ENCODE measurements at places on chromosomes 16 and 17.

GRCh38 chr16:86881861-86882273, 303.5 kb downstream of the FOXL1 start:
- no peaks in the 10 kb centered on the region for H3K36me3 ChIP-seq
- H3K27ac ChIP-seq, result no peak overlapping the region
- no peaks in the 10 kb centered on the region for H3K27me3 ChIP-seq
- no peak for DNase-seq
- H3K4me1 ChIP-seq, result no peaks in the 10 kb centered on the region

DNA sequence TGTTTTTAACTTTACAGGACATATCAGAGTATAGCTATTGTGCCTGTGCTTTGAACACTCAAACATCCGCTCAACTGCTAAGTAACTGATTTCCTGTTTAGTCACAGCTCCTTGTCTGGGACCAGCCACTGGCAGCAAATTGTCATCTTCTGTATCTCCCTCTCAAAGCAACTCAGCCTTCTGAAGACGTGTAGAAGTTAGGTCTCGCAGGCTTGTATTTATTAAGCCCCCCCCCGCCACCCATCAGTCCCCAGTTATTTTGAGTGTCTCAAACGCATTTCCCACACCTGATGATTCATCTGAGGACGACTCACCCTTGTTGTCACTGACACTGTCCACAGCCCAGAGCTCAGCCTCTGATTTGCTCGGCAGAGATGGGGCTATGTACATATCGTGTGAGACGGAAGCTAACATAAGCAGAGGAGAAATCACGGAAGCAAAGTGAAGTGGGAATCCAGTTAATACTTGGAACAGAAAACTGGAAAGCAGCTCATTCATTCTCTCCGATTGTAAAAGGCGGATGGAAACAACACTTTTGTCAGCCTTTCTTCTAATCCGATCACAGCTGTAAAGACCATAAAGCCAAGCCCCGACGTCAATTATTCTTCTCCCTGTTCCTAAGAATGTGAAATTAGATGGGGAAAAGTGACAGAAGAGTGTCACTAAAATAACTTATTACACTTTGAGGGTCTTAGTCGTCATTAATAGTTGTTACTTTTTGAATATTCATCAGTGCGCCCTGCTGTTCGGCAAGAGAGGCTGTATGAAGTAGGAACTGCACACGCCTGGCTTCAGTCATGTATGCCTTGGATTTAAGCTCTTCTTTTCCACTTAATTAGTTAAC, 64.2 kb downstream of the PITPNC1 start:
- no peaks in the 10 kb centered on the region for H3K36me3 ChIP-seq
- no peak for DNase-seq
- peak overlapping the region; percentile 35 for H3K4me3 ChIP-seq
- H3K27ac ChIP-seq, result peak overlapping the region; percentile 82
- no peaks in the 10 kb centered on the region for H3K27me3 ChIP-seq

GRCh38 chr17:75758131-75758905, 6.7 kb downstream of the GALK1 start:
- no peak overlapping the region for H3K4me3 ChIP-seq
- DNase-seq, result no peak
- peaks cover 16% of the 10 kb centered on the region for H3K4me1 ChIP-seq

- H3K4me1 ChIP-seq, result no peaks in the 10 kb centered on the region
- DNase-seq, result no peak
- H3K4me3 ChIP-seq, result no peak overlapping the region
These were observed 2.3 kb upstream of the SSTR5 start for GRCh38 chr16:1070084-1070863.

- no peak overlapping the region for H3K4me3 ChIP-seq
- DNase-seq, result no peak
- H3K36me3 ChIP-seq, result no peaks in the 10 kb centered on the region
- no peaks in the 10 kb centered on the region for H3K27me3 ChIP-seq
These were observed 398.5 kb downstream of the RBFOX1 start for GRCh38 chr16:7731141-7731540.

GRCh38 chr17:48016112-48016511, 21.5 kb downstream of the COPZ2 start:
- no peak for DNase-seq
- H3K4me1 ChIP-seq, result peaks cover 15% of the 10 kb centered on the region
- no peaks in the 10 kb centered on the region for H3K27me3 ChIP-seq
- H3K27ac ChIP-seq, result no peak overlapping the region
- H3K36me3 ChIP-seq, result no peaks in the 10 kb centered on the region

DNA sequence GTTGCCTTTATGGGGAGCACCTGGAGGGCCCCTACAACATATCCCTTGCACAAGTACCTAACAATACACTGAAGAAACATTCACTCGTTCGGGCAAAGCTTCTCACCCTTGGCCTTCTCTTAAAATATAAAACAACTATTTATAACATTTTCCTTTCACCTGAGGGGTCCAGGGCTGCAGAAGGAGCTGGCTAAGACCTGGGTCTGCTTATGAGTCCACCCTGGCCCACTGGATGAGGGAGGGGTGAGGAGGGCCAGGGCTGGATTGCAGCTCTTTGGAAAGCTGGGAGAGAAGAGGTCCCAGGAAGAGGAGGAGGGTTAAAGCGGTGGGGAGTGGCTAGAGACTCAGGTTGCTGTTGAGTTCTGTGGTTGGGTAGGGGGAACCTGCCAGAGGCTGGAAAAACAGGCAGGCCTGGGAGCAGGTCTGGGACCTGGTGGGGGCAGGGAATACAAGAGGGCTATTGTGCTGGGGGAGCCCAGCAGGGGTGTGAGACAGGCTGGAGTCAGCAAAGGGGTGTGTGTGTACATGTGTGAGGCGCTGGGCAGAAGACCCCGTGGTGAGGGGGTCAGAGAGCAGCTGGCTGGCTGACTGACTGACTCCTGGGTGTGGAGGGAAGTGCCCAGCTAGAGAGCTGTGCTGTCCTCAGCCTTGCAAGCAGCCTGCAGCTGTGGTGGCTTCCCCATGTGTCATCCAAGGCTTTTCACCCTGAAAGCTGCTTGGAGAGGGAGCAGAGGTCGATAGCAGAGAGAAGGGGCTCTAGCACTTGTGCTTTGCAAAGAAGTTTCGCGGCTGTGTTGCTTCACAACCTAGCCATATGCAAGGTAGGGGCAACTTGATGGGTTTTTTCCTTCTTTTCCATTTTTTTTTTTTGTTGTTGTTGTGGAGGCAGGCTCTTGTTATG, 10.2 kb upstream of the MRC2 start:
- no peak for DNase-seq
- H3K4me1 ChIP-seq, result no peaks in the 10 kb centered on the region
- H3K36me3 ChIP-seq, result no peaks in the 10 kb centered on the region
- H3K27ac ChIP-seq, result no peak overlapping the region
- H3K27me3 ChIP-seq, result no peaks in the 10 kb centered on the region

- H3K4me1 ChIP-seq, result no peaks in the 10 kb centered on the region
- H3K4me3 ChIP-seq, result no peak overlapping the region
- no peak for DNase-seq
- no peaks in the 10 kb centered on the region for H3K36me3 ChIP-seq
These were observed 56.9 kb downstream of the WWP2 start for GRCh38 chr16:69818891-69819545.

- no peak overlapping the region for H3K27ac ChIP-seq
- no peak for DNase-seq
- H3K4me3 ChIP-seq, result no peak overlapping the region
- H3K27me3 ChIP-seq, result no peaks in the 10 kb centered on the region
- H3K36me3 ChIP-seq, result no peaks in the 10 kb centered on the region
These were observed 13.4 kb downstream of the SNX20 start for GRCh38 chr16:50667497-50668367.

GRCh38 chr17:73650617-73651200, 6.5 kb upstream of the SDK2 start:
- no peaks in the 10 kb centered on the region for H3K36me3 ChIP-seq
- DNase-seq, result peak; percentile 51
- no peak overlapping the region for H3K4me3 ChIP-seq

DNA sequence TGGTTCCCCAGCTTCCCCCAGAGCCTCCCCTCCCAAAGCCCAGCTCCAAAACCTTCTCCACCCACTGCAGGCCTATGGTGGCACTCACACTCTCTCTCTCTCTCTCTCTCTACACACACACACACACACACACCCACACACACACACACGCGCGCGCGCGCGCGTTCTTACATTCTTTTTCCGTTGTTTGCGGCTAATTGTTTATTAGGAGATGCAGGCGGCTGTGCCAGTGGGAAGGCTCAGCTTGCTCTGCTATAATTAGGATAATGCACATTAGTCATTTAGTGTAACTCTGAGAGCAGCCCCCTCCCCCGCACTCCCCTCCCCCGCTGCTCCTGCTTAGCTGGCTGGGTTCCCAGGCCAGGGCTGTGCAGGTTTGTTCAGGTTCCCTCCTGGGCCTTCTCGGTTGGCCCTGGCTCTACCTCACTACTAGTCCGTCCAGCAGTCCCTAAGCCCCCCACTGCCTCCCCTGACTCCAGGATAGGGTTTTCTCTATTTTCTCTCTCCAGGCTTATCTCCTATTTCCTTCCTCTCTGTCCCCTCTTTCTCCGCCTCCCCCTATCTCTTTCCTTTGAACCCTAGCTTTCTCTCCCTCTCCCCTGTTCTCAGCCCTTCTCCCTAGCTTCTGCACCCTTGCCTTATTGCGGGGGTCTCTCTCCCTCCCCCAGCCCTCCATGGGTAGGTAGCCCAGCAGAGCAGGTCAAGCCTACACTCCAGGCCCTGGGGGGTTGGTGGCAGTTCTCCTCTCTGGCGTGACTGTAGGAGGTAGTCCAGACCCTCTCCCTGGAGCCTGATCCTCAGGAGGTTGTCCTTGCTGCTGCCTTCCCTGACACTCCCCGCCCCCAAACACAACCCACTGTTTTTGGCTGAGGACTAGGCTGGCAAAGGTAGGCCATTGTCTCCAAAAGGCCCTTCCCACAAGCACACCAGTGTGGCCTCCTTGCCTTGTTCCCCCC, 34.0 kb downstream of the TMEM132E start:
- H3K36me3 ChIP-seq, result no peaks in the 10 kb centered on the region
- no peaks in the 10 kb centered on the region for H3K4me1 ChIP-seq
- H3K27me3 ChIP-seq, result no peaks in the 10 kb centered on the region
- DNase-seq, result no peak
- H3K27ac ChIP-seq, result no peak overlapping the region

DNA sequence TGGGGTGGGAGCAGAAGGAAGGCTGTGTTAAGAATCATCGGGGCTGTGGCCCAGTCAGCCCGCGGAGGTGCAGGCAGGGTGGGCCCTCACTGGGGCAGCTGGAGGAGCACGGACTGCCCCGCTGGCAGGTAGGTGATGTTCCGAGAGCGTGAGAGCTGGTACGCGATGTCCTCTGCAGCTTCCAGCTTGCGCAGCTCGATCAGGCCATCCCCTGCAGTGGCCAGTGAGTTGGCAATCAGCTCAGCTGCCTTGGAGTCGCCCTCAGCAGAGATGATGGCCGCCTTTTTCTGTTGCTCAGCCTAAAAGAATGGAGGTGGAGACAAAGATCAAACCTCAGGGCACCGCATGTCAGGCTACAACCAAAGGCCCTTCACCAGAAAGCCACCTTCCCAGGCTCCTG, 9.8 kb downstream of the PHB1 start:
- no peak overlapping the region for H3K4me3 ChIP-seq
- H3K27me3 ChIP-seq, result no peaks in the 10 kb centered on the region
- H3K27ac ChIP-seq, result no peak overlapping the region
- DNase-seq, result no peak
- peaks cover 5% of the 10 kb centered on the region for H3K4me1 ChIP-seq

GRCh38 chr17:76723812-76724211, 2.6 kb downstream of the JMJD6 start:
- no peaks in the 10 kb centered on the region for H3K27me3 ChIP-seq
- H3K4me3 ChIP-seq, result no peak overlapping the region
- peaks cover 63% of the 10 kb centered on the region for H3K36me3 ChIP-seq
- no peak for DNase-seq
- H3K27ac ChIP-seq, result no peak overlapping the region

- H3K27me3 ChIP-seq, result no peaks in the 10 kb centered on the region
- peak overlapping the region; percentile 85 for H3K27ac ChIP-seq
- no peak for DNase-seq
- H3K4me3 ChIP-seq, result no peak overlapping the region
These were observed 2.0 kb upstream of the NXPH3 start for GRCh38 chr17:49573510-49574322.

GRCh38 chr16:20336955-20337354, 9.6 kb upstream of the GP2 start:
- no peaks in the 10 kb centered on the region for H3K4me1 ChIP-seq
- H3K4me3 ChIP-seq, result no peak overlapping the region
- no peaks in the 10 kb centered on the region for H3K36me3 ChIP-seq
- no peak for DNase-seq
- no peak overlapping the region for H3K27ac ChIP-seq

DNA sequence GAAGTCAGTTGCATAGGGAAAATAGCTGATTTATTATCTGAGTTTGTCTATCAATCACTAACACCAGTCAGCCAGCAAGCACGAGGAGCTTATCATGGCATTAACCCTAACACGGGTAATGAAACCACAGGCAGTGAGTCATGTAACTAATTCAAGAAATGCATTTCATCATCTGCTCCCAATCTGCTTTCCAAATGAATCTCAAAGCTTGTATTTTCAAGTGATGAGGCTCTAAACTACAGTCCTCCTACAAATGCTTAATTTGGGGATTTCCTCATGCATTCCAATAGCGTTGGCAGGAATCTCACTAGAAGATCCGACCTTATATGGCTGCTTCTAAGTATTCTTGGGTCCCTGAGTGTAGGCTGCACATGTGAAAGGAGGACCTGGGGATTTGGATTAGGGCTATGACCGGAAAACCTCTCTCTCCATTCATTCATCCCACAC, 118.4 kb upstream of the HSBP1 start:
- no peak overlapping the region for H3K4me3 ChIP-seq
- no peak for DNase-seq
- H3K4me1 ChIP-seq, result peaks cover 13% of the 10 kb centered on the region
- peak overlapping the region; percentile 1 for H3K27ac ChIP-seq
- no peaks in the 10 kb centered on the region for H3K36me3 ChIP-seq
- no peaks in the 10 kb centered on the region for H3K27me3 ChIP-seq

GRCh38 chr16:85882181-85882810, 16.7 kb upstream of the IRF8 start:
- H3K4me3 ChIP-seq, result no peak overlapping the region
- no peak for DNase-seq
- no peaks in the 10 kb centered on the region for H3K27me3 ChIP-seq
- H3K4me1 ChIP-seq, result no peaks in the 10 kb centered on the region
- no peak overlapping the region for H3K27ac ChIP-seq
- H3K36me3 ChIP-seq, result no peaks in the 10 kb centered on the region

GRCh38 chr17:20084621-20085282, 75.6 kb downstream of the SPECC1 start:
- H3K27ac ChIP-seq, result peak overlapping the region; percentile 26
- H3K4me3 ChIP-seq, result no peak overlapping the region
- DNase-seq, result no peak
- H3K36me3 ChIP-seq, result no peaks in the 10 kb centered on the region
- H3K27me3 ChIP-seq, result no peaks in the 10 kb centered on the region
- H3K4me1 ChIP-seq, result peaks cover 22% of the 10 kb centered on the region

GRCh38 chr17:43670645-43671030, 8.9 kb upstream of the MEOX1 start:
- no peaks in the 10 kb centered on the region for H3K36me3 ChIP-seq
- H3K27ac ChIP-seq, result no peak overlapping the region
- H3K4me3 ChIP-seq, result no peak overlapping the region
- DNase-seq, result no peak

Data from right atrium auricular region (tissue), 2 donors.